ENCODE measurements at places on chromosomes 1 and 21. TPM values are rescaled to one million over a fixed set of nuclear protein-coding genes. Genes with fewer than 3 reads are reported as not detected.

COQ8A gene
- 32.9 TPM for total RNA-seq

FNBP1L gene
- total RNA-seq = 34.3 TPM

LEMD1 gene
- total RNA-seq = 16.7 TPM

GRCh38 chr1:148315071-148315811 is 163.2 kb upstream of the NBPF11 start:
- H3K36me3 ChIP-seq = no peaks in the 10 kb centered on the region
- H3K27me3 ChIP-seq = no peaks in the 10 kb centered on the region
